ENCODE measurements at places on chromosomes 2 and 18.
A peak's percentile ranks its signal among the peaks of the same experiment; 100 is the strongest.

DNA sequence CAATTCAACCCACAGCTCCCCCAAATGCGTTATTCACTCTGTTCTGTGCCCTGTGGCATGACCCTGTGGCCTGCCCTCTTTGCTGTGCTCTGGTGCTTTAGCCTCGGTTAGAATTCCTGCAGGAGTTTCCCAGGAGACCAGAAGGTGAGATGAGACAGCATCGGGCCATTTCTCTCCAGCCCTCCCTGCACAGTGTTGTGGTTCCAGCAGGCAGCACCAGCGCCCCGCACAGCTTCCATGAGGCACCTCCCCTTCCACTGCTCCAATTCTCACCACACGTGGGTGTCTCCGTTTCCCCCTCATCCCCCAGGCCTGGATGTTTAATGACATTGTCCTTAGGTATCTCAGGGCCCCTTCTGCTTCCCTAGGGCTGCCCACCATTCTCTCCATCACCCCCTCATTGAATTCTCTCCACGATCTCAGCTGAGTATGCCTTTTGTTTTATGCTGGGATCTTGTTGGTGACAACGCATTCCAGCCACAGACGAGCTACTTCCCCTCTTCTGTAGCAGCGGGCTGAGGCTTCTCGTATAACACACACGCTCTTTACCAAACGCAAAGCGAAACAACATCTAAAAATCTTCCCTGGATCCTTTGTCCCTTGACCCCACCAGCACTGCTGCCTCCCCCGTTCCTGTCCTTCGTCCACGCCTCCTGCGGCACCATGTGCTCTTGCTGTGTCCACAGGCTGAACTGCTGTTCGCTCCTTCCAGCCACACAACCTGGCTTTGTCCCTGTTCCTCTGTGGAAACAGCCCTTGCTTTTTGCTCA is 35.1 kb downstream of the ACKR3 start:
- DNase-seq = no peak

- no peak for DNase-seq
Observed at GRCh38 chr2:53006980-53007379, 760.6 kb upstream of the CHAC2 start.

- DNase-seq = no peak
Observed at GRCh38 chr2:172090044-172090961, 5.0 kb downstream of the DLX1 start.

GRCh38 chr2:178280244-178280852 is 86.0 kb downstream of the OSBPL6 start:
- peak; percentile 71 for DNase-seq

DNA sequence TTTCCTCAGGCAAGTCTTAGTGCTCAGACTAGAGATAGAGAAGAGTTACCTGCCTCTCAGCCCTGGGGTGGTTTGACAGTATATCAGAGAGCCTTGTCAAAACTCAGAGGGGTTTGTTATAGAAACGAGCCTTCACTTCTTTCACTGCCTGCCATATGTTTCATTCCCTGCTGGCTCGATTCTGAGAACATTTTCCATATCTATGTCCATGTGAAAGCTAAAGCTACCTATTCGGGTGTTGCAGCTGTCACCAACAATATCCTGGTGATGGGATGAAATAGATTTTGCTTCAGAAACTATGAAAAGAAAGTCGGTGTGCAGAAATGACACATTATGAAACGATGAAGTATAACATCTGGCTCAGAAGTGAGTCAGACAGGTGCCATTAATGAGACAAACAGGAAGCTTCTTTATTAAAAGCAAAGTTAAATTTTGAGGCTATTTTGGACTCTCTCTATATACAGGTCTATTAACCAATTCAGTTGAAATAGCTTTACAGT is 56.1 kb upstream of the TANK start:
- DNase-seq = peak; percentile 66

DNA sequence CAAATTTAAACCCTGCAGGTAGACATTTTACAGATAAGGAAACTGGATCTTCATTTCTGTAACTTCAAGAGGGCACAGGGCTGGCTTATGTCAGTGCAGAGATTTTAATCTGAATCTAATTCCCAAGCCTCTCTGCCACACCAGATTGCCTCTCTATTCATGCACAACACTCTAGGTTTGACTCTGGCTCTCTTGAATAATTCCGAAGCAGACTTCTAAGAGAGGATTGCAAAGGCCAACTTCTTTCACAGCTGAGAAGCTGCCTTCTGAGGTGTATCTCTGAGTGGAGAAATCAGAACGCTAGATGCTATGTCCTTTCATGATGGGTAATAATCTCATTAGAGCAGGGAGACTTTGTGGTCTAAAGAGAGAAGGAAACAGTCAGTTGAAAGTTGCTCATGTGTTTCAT is 20.1 kb upstream of the MGAT5 start:
- no peak for DNase-seq

GRCh38 chr2:63058144-63058920 is 7.7 kb downstream of the OTX1 start:
- no peak for DNase-seq

DNA sequence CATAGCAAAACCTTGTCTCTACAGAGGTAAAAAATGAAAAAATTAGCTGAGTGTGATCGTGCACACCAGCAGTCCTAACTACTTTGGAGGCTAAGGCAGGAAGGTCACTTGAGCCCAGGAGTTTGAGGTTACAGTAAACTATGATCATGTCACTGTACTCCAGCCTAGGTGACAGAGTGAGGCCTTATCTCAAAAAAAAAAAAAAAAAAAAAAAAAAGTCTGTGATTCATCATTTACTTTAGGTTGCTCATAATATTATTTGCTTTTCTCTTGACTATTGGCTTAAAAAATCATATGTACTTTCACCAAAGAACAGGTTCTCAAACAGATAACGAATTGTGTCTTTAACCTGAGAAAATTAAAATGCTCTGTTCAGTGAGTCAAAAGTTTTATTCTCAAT is 129.1 kb downstream of the MYO3B start:
- no peak for DNase-seq

- DNase-seq = no peak
Observed at GRCh38 chr2:33796511-33796910, 197.4 kb upstream of the FAM98A start.

DNA sequence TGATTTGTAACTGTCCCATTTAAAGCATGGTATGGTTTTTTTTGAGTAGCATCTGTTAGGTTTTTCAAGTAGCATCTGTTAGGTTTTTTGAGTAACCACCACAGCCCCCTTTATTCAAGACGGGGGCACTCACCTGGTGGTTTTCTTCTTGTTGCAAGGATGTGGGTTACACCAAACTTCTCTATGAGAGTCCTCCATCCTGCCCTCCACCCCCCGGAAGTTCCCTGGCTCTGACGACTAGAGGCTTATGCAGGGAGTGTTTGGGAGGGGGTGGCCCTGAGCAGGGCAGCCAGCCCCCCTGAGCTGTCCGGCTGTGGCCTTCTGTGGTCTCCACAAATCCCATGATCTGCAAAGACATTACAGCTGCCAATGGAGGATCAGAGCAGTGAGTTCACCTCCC is 39.3 kb downstream of the MTCL1 start:
- DNase-seq = no peak

- DNase-seq = peak; percentile 75
Observed at GRCh38 chr18:51621113-51621863, 423.8 kb upstream of the MEX3C start.

- DNase-seq = no peak
Observed at GRCh38 chr2:227368574-227368973, 10.5 kb downstream of the TM4SF20 start.

DNA sequence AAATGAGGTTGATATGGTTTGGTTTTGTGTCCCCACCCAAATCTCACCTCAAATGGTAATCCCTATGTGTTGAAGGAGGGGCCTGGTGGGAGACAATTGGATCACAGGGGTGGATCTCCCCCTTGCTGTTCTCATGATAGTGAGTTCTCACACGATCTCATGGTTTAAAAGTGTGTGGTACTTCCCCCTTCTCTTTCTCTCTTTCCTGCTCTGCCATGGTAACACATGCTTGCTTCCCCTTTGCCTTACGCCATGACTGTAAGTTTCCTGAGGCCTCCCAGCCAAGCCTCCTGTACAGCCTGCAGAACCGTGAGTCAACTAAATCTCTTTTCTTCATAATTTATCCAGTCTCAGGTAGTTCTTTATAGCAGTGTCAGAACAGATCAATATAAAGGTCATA is 24.7 kb upstream of the FAM124B start:
- no peak for DNase-seq

DNA sequence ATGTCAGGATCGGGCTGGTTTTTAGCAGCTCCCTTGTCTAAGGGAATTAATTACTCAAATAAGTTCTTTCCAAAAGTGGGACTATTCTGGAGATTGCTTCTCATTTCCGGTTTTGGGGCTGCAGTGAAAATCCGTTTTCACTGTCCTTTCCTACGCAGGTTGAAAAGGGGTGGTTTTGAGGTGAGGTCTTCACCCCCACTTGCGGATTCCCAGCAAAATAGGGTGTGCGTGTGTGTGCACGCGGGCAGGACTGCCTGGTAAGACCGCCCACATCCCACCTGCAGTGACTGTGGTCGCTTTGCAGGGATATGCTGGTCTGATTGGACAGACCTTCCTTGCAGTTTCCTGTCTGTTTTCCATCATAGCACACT is 472 bp upstream of the PLEKHM3 start:
- DNase-seq = no peak

GRCh38 chr18:37481491-37481890 is 84.1 kb downstream of the CELF4 start:
- DNase-seq = peak; percentile 2

- no peak for DNase-seq
Observed at GRCh38 chr2:39512434-39512935, 75.4 kb upstream of the MAP4K3 start.

- no peak for DNase-seq
Observed at GRCh38 chr2:32760628-32761027, 132.8 kb downstream of the TTC27 start.

DNA sequence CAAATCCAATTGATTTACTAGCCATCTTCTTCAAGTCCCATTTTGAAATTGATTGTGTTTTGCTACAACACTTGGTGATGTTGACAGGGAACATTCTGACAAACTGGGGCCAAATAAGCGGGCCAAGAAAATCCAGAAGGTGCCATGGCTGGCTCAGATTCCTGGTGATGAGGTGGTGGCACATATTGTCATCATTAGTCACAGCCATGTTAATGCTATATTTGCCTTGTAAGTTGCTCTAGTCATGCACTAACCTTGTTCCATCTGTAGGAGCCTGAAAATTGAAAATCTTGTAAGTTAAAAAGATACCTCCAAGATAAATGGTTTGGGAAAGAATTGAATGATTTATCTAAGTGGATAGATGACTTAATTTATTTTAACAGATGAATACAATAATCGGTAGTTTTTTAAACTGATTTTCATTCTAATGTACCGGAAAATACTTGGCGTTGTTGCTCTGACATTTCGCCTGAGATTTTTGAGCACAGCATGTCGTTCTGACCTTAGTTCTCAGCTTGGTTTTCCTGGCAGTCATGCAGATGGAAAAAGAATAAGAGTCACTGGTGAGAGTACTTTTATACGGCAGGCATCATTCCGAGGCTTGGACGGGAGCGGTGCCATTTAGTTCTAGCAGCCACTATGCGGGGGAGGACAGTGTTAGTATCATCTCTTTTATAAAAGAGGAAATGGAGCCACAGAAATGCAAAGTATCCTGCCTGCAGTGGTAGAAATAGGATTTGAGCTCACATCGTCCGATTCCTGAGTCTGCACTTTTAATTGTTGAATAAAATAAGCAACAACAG is 133.9 kb downstream of the ZNF532 start:
- peak; percentile 69 for DNase-seq

- peak; percentile 52 for DNase-seq
Observed at GRCh38 chr2:98883780-98884211, 52.2 kb downstream of the CRACDL start.

GRCh38 chr2:199207011-199207410 is 250.7 kb downstream of the SATB2 start:
- DNase-seq = no peak

DNA sequence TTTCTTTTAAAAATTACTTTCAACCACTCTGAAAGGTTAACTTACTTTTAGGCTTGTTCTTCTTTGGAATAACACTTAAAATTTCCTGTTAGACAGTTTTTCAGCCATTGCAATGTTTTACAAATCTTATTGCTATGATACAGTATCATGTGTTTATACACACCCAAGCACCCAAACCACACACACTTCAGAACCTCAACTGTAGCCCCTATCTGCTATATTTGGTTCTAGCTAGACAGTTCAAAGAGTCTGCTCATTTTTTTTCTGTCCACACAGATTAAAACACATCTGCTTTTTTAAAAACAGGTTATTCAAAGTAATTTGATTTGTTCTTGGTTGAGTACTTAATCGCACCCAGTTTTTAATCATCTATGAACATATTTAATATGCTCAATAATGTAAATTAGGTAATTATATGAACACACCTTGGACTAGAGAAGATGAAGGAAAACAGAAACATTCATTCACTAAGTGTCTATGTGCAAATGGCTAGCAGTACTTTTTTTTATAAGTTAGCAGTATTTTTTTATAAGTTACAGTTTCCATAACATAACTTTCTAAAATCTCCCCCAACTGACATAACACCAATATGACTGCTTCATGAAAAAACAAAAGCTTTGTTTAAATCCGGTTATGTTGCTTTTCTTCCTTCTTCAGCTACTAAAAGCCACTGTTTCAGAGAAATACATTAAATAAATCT is 17.6 kb downstream of the FBXO11 start:
- DNase-seq = no peak

DNA sequence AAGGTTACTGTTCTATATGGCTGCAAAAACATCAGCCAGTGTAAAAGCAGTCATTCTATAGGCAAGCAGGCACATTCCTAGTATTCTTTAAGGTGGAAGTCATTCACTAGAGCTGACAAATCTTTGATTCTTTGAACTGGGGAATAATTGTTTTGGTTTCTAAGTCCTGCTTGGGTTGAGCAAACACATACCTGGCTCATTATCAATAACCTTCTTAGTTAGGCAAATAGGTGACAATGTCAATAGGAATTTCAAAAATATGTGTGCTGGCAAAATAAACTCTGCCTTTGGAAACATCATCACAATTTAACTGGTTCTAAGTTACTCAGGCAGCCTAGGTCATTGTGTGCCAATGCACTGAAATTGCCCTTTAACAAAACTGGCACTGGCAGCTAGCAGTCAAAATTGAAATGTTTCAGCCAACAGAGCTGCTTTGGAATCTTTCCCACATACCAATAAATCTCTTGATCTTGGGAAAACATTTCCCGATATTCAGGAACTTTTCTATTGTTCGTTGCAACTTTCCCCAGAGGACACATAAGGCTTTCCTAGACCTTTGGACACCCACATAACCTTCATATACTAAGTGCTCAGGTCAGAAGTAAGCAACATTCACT is 402.0 kb upstream of the MMADHC start:
- DNase-seq = peak; percentile 85

DNA sequence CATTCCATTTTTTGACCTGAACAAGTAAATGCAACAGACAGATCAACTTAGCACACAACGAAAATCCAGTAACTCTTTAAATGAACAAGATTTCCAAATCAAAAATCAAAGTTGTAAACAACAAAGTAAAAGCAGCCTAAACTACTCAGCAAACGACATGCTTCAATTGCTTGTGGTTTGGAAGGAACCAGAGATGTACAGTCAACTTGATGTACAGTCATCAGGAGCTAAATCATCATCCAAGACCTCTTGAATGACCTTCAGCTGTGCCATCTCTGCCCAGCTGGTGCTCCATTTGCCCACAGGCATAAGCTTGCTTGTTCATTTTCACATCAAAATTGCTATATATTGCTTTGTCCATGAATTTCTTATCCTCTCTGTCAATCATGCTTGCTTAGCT is 109.8 kb downstream of the UPP2 start:
- peak; percentile 15 for DNase-seq
